ENCODE measurements at places on chromosomes 4 and X.
A peak's percentile ranks its signal among the peaks of the same experiment; 100 is the strongest.

GRCh38 chr4:185396724-185397385 lies at the start of gene ANKRD37:
TSS of gene ANKRD37 (plus strand) at chr4:185396841. CDS start at chr4:185396924, 83 bp downstream.
- peak; percentile 27 for DNase-seq

GRCh38 chr4:156628858-156629257 lies 342.7 kb downstream of the PDGFC start:
- DNase-seq, result no peak

DNA sequence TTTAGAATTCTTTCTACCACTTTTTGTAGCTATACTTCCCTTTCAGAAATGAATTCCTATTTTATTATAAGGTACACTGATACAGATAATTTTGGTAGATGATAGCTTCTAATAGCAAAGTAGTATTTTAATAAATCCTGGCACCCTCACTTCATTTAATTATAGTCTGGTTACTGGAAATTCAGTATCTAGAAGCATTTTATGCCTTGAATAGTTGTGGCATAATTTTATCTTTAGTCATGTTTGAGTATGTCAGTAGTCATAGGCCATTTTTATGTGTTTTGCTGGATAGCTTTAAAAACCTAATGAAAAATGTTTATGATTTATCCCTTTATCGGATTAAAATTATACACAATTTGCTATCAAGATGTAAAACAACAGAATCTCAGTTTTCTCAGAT lies 92.3 kb downstream of the DIAPH2 start:
- no peak for DNase-seq

DNA sequence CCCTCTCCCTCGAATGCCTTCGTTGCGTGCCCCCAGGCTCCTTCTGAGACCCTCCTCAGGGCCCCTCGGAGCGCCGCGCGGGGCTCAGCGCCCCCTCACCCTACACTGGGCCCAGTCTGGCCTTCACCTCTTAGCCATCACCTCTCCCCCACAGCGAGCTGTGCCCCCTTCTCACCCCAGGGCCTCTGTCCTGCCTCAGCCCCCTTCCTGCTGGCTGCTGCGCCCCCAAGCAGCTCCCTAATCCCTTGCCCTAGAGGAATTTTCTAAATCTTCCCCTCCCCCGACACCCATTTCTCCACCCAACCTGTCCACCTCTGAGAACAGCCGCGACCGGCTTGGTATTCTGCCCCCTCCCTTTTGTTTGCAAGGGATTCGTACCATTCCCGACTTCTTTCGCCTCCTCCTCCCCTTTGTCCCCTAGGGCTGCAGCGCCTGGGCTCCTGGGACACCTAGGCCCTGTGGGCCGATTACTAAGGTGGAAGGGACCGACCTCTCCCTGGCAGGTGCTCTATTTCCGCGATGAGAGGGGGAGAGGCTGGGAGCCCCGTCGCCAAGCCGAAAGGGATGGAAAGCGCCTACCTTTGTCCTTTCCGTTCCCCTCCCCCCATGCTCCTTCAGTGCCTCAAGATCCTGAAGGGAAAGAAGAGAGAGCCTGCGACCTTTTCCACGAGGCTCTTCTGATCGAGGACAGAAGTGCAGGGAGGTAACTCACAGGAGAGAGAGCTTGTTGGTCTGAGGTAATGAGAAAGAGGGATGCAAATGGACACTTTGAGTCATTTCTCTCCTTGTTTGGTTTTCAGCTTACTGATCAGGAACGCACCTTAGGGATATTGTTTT lies 10.9 kb downstream of the DLG3 start:
- no peak for DNase-seq

- DNase-seq, result peak; percentile 40
Measured at GRCh38 chr4:15654593-15655222, 449 bp downstream of the FBXL5 start.
